ENCODE measurements at places on chromosomes 2 and 18.

DNA sequence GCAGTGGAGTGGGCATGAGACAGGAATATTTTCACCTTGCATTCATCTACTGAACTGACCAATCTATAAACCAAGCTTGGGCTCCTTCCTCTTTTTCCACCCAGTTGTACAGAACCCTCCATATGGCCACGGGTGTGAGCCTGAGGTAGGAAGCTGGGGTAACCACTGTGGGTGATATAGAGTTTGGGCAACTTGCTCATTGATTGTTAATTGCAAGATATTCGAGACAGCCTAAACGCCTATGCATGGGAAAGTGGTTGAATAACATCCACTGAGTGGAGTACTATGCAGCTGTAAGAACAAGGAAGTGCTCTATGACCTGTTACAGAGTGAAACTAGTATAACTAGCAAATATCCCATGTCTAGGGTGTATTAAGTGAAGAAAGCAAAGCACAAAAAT is 7.3 kb upstream of the VAPA start:
- DNase-seq: no peak

DNA sequence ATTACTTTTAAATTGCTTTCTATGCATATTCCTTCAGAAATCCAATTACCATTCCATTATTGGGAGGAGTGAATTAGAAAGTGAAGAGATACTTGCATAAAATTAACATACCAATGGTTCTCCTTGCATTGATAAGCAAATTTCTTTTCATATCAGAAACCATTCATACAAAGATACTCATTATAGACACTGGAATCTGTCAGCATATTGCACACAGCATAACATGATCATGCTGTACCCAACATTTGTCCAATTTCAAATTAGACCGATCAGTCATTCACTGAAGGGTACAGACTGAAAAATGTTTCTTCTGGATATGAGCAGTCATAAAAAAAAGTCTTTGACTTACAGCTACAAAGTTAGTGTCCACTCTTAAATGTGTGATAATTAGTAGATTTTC is 175.6 kb downstream of the PID1 start:
- no peak for DNase-seq

- DNase-seq: no peak
Measured at GRCh38 chr18:505483-506122, 5.1 kb upstream of the COLEC12 start.

DNA sequence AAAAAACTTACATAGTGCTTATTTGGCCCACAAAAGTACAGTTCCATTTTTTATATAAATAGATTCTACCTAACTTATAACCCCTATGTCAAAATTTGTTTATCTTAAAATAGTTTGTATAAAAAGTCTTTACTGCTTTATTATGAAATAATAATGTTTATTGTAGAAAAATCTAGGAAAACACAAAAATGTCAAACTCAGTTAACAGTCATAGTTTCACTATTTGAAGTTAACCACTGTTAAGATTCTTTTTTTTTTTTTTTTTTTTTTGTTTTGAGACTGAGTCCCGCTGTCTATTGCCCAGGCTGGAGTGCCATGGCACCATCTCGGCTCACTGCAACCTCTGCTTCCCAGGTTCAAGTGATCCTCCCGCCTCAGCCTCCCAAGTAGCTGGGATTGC is 26.5 kb upstream of the ABI2 start:
- DNase-seq: no peak

GRCh38 chr2:35501076-35501475 is 854.5 kb upstream of the CRIM1 start:
- DNase-seq: no peak

- DNase-seq: no peak
Measured at GRCh38 chr18:78787751-78788150, 191.9 kb upstream of the SALL3 start.

DNA sequence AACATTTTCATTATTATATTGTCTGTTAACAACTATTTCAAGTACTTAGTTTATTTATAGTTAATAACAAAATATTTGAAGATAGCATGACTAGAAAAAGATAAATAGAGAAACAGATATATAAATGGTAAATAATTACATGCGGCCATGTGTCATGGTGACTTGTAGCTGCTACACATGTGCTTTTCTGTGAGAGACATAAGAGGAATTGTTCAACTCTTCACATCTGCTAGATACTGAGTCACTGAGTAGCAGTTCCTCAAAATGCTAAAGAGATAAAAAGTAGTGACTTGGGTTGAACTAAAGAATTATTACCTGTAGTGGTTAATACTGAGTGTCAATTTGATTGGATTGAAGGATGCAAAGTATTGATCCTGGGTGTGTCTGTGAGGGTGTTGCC is 37.5 kb upstream of the SCN9A start:
- DNase-seq: no peak

DNA sequence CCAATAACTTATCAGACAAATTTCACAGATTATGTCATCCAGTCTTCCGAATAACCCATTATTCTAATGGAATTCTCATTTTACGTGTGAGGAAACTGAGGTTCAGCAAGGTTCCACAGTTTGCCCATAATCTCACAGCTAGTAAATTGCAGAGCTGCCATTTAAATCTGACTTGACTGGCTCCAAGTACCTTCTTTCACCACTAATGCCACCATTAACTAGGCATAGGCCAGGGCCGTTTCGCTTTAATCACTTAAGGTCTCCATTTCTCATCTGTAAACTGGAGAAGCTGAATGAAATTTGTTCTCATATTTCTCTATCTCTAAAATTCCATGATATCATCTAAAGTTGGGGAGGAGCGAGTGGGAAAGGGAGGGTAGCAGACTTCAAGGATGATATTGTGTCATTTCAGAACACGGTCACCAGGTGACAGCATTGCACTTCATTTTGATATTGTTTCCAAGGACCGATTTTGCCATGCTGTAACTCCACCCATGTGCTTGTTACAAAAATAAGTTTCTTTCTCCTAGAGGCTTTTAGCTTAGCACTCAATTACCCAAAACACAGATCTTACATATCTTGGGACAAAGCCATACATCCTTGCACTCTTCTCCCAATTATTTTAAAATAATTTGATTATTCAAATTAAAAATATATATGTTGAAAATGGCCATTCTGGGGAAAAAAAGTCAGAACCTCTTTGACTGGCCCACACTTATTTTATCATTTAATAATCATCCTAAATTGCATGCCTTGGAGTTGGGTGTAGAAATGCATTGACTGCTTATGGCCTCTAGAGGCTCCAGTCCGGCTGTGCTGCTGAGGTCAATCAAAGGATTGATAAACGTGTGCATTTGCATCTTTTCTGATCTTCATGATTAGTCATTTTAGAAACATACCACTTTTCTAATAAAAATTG is 123.8 kb downstream of the AKAIN1 start:
- peak; percentile 24 for DNase-seq

- no peak for DNase-seq
Measured at GRCh38 chr2:219484343-219485200, 14.1 kb upstream of the GMPPA start.

DNA sequence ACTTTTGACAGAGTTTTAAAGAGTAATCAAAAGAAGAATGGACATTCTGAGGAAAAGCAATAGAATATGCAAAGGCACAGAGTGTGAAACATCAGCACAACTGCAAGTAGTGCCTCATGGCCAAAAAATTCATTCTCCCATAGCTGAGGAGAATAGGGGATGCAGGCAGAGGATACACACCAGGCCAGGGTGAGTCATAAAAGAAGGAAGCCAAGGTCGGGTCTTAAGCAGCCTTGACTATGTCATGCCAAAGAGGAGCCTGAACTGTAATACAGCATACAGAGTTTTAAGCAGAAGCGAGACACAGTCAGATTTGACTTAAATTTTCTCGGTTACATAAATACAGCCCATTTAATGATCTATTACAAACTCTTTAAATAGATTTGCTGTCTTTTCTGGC is 165.0 kb downstream of the LNPK start:
- no peak for DNase-seq

DNA sequence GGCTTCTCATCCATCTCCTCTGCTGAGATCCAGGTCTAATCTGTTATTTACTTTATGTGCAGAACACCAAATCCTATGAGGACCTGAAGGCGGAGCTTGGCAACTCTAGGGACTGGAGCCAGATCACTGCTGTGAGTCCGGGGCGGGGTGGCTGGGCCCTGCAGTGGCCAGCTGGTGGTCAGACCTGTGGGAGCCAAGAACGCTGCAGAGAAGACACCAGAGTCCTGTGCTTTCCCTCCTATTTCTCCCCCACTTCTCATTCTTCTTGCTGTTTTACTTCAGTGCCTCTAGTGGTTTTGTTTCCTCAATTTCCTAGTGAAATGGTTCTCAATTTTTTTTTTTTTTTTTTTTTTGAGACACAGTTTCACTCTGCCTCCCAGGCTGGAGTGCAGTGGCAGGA is 19.7 kb downstream of the VIL1 start:
- no peak for DNase-seq

- DNase-seq: no peak
Measured at GRCh38 chr18:14053661-14054060, 78.6 kb downstream of the ZNF519 start.

DNA sequence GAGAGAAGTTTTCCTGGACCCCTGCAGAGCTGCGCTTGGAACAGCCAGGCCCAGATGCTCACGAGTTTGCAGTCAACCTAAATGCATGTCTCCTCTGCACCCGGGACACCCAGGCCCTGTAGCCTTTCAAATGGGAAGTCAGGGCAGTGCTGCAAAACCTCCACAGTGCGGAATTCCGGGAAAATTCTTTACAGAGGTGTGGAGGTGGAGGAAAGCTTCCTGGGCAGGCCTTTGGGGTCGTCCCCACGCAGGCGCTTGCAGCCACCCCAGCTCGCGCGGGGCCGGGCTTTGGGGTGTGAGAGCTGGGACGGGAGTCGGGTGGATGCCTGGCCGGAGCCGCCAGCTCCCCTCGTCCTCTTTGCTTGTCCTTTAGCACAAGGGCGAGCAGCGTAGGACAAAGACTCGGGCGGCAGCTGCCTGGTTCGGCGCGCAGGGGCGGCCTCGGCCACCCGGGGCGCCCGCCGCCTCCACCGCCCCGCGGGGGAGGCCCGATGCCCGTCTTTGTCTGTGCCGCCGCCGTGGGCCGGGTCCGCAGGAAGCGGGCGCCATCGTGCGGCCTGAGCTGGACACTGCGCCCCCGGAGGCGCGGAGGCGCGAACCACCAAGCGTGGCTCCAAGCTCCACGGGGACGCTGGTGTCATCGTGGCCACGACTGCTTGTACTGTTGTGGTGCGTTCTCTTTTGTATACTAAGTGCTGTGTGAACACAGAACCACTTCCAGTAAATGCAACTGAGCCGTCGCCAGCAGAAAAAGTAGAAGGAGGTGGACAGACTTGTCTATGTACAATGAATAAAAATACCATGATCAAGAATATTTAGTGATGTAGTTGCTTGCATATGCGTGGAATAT is 28.2 kb upstream of the BCL11A start:
- DNase-seq: peak; percentile 44

GRCh38 chr2:133418021-133418420 is 150.2 kb downstream of the NCKAP5 start:
- DNase-seq: no peak

DNA sequence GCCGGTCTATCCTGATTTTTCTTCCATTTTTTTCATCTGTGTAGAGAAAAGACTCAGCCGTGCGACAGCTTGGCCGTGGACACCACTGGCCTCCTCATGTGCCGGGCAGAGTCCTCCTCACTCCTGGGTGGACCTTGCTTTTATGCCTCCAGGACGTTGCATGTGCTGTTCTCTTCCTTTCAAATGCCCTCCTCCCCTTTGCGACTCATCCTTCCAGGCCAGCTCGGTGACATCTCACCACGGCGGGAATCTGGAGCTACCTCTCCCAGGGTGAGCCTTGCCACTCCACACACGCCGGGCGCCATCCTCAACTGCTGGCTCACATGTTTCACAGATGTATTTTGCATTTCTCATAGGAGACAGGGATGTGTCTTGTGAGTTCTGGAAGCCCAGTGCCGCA is 198.5 kb upstream of the HDAC4 start:
- DNase-seq: no peak

- DNase-seq: no peak
Measured at GRCh38 chr18:50131591-50131990, 63.4 kb downstream of the MYO5B start.

DNA sequence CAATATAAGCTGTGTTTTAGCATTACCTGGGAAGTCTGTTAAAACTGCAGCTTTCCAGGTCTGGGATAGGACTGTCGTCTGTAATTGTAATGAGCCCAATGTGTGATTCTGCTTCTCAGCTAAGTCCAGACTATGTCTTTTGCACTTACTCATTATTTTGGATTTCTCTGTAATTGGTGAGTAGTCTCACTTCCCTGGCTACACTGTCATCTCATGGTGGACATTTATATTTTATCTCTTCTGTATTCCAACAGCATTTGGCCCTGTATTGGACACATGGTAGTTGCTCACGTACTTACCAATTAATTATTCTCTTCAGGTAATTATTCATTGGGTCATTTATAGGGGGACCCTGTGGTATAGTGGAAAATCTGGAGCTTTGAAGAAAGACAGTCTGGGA is 28.0 kb downstream of the LHCGR start:
- DNase-seq: no peak

DNA sequence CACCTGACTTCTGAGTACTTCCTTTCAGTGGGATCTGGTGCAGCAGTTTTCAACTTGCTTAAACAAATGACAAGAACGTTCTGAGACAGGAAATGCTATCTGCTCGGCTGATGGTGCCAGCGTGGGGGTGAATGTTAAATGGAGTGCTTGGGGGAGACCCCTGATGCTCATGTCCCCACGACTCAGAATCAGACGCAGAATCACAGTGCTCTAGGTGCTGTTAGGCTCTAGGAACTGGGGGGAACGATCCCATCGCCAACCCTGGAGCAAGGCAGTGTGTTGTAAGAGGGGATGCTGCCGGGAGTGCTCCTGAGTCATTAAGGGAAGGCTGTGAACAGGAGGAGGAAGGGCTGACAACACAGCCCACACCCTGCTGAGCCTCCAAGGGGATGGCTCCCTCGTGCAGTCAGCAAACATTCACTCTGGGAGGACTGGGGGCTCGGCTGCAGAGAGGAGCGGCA is 34.1 kb upstream of the KCNF1 start:
- DNase-seq: no peak

DNA sequence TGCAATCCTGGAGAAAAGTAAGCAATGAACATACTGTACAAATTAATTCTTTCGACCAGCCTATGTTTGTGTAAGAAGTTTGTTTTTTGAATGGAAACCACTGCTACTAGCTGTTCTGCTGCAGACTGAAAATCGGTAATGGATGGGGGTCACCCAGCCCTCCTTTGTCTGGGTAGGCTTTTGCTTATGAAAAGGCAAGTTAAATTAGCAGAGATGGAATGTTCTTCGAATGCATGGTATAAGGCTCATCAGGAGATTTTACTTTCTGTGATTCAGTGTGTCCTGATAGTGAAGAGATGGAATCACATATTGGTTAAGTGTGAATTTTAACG is 53.8 kb downstream of the EEF1B2 start:
- DNase-seq: no peak

GRCh38 chr2:167253025-167253424 is 364.7 kb downstream of the XIRP2 start:
- DNase-seq: no peak

GRCh38 chr2:219405958-219406860 is 12.0 kb upstream of the DES start:
- no peak for DNase-seq

Data from CD4-positive, alpha-beta T cell treated with Interleukin-2 at 100 ng/mL for 4 hours (primary cell).